Stimulated activated CD8-positive, alpha-beta memory T cell treated with anti-CD3 and anti-CD28 coated beads, Interleukin-4, amount 100 ng/mL, for 4 hours (primary cell): ENCODE measurements at places on chromosomes 13 and 19.

DNA sequence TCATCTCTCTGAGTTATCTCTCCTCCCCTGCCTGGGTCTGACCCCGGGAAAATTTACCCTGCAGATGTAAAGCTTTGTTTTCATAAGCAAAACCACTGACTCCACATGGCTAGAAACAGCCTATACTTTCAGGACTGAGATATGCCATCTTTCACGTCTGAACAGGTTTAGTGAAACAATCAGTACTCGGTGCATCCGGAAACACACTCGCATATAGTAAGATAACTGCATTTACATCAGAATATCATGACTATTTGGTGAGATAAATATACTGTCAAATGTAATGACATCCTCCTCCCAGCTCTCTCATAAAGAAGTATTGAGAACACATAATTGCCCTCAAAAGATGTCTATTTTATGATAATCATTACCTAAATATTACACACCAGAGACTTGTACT, 172.8 kb downstream of the EFNB2 start:
- no peak for DNase-seq

DNA sequence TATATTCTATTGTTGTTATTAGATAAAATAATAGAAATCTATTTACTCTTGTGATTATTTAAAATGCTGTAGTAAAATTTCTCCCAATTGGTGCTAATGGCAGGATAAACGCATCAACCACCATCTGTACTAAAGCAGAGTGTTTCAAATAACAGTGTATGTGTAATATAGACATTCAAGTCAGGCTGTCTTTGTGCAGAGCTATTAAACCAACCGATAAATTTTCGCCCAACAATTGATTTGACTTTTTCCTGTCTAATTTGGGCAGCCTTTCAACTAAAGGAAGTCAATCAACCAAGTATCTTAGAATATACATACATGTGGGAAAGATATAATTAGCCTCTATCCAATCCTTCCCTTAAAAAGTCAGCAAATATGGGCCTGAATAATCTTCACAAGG, 5.8 kb downstream of the AMER2 start:
- no peak for DNase-seq

DNA sequence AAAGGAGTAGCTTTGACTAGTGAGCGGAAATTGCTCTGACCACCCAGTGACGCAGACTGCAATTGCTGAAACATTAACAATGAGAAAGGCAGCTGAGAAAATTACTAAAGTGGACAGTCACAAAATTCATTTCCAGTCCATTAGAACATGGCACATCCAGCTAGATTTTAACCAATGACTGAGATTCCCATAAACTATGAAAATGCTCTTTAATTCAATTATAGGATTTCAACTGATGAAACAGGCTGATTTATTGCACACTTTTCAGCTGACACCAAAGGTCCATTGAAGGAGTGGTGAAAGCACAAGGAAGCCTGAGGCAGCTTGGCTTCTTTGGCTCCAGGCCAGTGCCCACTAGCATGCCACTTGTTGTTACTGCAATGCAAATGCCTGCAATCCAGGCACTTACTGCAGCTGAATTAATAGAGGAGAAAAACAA, 933.4 kb downstream of the SLITRK6 start:
- no peak for DNase-seq

DNA sequence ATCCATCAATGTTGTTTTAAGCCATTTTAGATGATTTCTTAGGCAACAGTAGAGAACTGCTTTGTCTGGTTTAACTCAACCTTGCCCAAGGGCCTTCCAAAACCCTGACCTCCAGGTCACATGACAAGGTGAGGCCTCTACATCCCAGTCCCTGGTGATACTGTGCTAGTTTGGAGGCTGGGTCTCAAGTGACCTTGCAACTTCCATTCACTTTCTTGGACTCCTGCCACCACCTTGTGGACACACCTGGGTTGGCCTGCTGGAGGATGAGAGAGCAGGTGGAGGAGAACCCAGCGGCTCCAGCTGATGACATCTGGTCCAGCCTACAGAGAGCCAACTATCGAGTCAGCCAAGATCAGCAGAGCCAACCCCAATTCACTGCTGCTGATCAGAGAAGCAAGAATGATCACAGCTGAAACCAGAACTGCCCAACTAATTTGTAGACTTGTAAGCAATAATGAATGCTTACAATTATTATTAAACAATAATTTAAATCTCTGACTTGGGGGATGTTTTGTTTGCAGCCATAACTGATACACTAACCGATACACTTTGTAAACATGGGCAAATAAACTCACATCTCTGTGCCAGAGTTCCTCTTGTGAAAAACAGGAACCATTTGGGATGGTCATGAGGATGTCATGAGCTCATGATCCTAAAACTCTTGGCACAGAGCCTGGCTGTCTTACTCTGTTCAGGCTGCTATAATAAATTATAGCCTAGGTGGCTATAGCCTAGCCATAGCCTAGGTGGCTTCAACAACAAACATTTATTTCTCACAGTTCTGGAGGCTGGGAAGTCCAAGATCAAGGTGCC, 11.5 kb downstream of the FAM187B start:
- DNase-seq: no peak

DNA sequence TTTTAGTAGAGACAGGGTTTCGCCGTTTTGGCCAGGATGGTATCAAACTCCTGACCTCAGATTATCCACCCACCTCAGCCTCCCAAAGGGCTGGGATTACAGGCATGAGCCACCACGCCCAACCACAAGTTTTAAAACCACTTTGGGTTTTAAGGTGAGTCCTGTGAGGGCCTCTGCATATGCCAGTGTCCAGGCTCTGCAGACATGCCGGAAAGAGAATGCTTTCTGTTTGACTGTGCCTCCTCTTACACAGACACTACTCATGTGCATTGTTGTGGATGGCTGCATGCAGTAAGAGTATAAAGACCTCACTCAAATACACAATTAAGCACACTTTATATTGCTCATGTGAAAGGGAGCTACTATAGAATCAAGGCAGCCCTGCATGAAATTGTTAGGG, 20.8 kb upstream of the SLC25A30 start:
- DNase-seq: no peak

- no peak for DNase-seq
Measured at GRCh38 chr13:41586216-41586615, 128.9 kb downstream of the RGCC start.

GRCh38 chr13:82070416-82070815, 1729.5 kb upstream of the SPRY2 start:
- no peak for DNase-seq

GRCh38 chr13:49620170-49620621, 8.1 kb upstream of the ARL11 start:
- no peak for DNase-seq

DNA sequence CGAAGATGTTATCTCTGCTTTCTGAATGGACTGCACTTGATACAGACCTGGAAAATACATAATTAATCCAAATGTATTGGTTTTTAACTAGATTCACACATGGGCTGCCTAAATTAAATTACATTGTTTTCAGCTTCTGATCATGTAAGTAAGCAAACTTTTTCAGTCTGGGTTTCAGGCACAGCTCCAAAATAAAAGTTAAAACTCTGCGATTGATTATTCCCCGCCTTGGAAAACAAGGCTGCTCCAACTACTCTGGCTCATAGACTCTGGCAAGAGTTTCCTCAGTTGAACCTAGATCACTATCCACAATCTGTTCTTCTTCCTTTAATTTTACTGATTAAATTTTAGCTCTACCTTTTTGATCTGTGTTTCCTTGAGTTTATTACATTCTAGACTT, 526.0 kb upstream of the SPRY2 start:
- no peak for DNase-seq

GRCh38 chr13:32642316-32642715, 56.1 kb downstream of the PDS5B start:
- no peak for DNase-seq

- DNase-seq: no peak
Measured at GRCh38 chr13:110341445-110342244, 34.6 kb downstream of the COL4A2 start.

DNA sequence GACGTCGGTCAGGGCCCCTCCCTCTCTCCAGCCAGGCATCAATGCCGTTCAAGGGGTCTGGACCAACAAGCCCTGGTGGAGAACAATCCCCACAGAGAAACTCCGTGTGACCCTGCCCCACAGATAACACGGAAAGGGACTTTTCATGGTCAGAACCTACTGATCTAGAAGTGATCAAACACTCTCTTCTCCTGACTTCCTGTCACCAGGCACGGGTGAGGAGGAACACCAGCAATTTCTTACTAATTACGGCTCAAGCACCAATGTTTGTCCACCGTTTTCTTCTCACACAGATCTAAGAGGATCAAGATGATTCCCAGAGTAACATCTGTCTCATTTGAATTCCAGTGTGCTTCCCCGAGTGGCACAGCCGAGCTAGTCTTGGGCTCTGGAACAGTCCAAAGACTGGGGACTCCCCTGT, 11.8 kb downstream of the RASA3 start:
- DNase-seq: no peak
